Fibroblast of skin of scalp (primary cell): ENCODE measurements at places on chromosomes 4 and X.

- DNase-seq = peak; percentile 70
These were observed 994 bp downstream of the GALNT7 start for GRCh38 chr4:173169428-173170181.

DNA sequence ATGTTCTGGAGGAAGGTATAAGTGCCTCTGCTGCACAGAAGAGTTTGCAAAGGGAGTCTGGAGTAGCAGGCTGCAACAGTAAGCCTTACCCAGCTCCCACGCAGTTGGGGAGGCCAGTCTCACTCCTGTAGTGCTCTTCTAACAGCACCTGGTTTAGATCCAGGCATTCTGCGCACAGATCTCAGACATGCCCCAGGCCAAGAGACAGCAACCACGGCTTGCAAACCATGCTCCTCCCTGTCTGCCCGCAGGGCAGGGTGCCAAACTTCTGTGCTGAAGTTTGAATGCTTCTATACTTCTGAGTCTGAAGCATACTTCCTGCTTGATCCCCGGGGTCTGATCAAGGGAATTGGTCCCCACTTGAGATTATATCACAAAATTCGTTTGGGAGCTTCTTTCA lies 106.3 kb downstream of the LINC00632 start:
- peak; percentile 29 for DNase-seq

DNA sequence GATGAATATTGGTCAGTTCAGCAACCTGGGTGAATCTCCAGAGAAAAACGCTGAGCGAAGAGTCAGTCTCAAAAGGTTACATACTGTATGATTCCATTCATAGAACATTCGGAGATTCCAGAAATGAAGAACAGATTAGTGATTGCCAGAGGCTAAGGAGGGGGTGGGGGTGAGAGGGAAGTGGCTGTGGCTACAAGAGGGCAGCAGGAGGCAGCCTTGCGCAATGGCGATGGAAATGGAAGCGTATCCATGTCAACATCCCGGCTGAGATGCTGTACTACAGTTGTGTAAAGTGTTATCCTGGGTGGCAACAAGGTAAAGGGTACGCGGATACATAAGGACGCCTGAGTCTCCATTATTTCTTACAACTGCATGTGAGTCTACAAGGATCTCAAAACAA lies 18.0 kb downstream of the LYAR start:
- DNase-seq = no peak

- DNase-seq = no peak
These were observed 195.4 kb downstream of the NWD2 start for GRCh38 chr4:37439809-37440474.

DNA sequence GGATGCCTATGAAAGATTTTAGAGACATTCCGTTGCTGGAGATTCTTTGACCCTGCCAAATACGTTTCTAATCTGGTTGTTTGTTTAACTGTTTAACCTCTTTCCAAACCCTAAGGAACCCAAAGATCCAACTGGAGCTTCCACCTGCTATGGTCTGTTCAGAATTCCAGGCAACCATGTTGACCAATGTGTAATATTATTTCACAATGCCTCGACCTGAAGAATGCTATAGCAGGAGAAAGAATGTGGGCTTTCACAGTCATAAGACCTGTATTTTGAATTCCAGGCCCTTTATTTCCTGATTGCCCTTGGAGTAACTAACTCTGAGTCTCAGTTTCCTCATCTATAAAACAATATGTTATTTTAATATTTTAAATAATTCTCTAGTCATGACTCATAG lies 90.8 kb downstream of the COL25A1 start:
- DNase-seq = peak; percentile 34

GRCh38 chrX:7086384-7086783 lies 61.1 kb upstream of the STS start:
- DNase-seq = no peak

DNA sequence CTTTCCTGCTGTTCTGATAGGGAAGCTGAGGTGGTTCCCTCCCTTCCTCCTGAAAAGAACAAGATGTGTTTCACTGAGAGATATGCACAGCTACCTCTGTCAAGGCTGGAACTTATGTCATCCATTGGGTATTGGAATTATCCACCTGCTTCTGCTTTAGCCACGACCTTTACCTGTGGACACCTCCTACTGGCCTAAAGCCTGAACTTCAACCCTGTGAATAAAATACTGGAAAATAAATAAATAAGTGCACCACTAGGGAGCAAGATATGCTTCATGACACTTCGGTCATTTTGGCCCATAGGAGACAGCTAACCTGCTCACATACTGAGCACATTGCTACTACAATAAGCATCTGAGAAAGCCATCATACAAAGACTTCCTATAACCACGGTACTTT lies 419.9 kb upstream of the NWD2 start:
- DNase-seq = no peak

- no peak for DNase-seq
These were observed 455.5 kb upstream of the FAM241A start for GRCh38 chr4:111689731-111690130.

DNA sequence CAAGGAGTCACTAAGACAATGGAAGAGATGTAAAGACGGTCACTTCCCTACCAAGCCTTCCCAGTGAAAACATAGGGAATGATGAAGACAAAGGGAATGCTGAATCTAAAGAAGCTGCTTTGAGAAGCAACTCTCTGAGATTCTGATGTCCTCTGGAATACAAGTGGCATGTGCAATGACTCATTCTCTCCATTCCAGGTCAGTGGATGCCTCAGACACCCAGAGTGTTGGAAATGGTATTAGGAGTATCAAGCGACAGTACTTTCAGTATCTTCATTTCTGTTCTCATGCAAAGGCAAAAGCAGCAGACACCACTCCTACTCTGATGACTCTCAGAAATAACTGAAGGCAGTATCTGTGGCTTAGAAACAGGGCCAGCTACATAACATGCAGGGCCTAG lies 102.6 kb downstream of the FSTL5 start:
- peak; percentile 76 for DNase-seq

DNA sequence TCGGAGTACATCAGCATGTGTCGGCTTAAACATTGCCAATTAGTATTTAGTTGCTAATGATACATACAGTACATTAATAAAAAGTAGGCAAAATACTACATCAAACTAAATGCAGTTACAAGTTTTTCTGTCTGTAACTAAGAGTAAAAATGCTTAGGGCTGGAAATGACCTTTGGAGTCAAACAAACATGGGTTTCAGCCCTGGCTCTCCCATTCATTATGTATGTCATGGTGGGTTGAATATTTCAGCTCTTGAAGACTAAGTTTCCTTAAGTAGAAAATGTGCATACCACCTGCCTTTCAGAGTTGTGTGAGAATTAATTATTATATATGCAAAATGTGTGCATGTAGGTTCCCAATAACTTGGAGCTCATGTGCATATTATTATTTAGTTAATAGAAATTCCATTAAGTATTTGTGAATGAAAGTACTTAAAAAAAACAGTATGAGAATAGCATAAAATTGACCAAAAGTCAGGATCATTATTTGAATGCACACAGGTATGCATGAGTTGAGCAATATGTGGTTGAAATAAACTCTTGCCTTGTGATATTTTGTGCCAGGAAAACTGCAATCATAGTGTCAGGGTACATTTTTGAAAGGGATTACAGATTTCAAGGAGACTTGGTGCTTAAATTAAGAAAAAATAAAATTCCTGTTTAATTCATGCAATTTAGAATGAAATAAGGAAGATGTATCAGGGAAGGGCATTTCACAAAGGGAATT lies 2048.7 kb downstream of the PCDH7 start:
- DNase-seq = no peak

DNA sequence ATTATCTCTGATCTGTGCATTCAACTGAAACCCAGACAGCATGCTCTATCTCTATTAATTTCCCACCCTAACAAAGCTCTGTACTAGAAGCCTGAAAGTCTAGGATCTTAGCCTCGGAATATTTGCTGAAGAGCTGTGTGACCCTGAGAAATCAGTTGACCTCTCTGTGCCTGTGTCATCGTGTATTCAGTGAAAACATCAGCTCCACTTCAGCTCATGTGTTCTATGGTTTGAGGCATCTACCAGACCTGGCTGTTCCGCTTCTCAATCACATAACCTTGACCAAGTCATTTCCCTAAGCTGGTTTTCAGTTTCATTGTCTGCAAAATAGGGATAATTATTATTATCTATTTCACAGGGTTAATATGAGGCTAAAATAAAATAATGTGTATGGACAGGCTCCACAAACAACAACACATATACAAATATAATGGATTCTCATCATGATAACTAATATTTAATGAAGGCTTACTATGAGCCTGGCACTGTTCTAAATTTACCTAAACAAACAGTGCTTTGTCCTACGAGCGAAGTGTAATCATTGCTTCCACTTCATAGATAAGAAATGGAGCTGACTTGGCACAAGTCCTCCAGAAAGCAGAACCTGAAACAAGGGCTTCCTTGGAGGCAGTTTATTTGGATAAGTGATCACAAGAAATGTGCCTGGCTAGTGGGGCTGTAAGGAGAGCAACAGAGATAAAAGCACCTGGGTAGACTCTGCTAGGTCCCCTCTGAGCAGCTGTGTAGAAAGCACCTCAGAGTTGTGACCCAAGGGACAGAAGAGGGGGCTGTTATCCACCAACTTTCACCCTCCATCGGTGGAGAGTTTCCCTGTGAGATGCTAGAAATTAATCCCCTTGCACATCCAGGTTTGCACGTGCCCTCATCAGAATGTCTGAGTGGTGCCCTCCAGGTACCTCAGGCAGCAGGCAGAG lies 356.9 kb downstream of the RAB28 start:
- no peak for DNase-seq

DNA sequence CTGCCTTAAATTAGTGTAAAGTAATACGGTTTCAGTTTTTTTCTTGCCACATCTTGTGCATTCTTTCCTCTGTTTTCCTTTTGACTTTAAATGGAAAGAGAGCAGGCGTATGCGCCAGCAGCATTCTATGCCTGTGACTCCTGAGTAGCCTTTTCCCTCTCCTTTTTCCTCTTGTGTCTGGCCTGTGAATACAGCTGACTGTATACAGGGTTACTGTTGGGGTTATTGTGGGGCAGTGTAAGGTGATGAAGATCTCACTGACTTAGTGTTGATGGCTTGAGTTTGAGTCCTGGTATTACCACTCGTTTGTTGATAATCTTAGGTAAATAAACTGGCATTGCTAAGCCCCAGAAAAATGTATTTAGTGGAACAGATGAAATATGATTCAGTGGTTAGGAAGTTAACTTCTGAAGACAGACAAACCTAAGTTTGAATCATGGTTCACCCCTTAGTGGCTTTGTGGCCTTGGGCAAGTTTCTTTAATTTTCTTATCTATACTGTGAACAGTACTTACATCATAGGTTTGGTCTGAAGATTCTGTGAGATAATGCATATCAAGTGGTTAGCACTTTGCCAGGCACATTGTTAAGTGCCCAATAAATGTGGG lies 105.1 kb downstream of the FNIP2 start:
- peak; percentile 92 for DNase-seq
